H7 (cell line): ENCODE measurements at places on chromosomes 2 and 18.

DNA sequence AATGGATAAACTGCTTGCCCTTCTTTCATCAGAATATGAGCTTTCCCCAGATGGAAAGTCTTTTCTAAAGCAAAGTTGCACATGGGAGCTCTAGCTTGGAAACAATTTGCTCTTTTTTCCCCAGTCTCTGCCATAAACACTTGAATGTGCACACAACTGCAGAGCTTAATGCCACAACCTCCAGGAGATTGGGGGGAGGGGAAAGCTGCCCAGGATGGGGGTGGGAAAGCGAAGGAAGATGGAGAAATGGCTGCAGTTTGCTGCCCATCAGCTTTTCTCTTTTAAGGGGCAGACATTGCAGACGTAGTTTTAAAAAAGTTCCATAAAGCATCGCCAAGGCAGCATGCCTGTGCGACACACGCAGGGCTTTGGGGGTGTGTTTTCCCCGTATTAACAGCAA is 1.5 kb downstream of the ACKR3 start:
- no peak for DNase-seq

DNA sequence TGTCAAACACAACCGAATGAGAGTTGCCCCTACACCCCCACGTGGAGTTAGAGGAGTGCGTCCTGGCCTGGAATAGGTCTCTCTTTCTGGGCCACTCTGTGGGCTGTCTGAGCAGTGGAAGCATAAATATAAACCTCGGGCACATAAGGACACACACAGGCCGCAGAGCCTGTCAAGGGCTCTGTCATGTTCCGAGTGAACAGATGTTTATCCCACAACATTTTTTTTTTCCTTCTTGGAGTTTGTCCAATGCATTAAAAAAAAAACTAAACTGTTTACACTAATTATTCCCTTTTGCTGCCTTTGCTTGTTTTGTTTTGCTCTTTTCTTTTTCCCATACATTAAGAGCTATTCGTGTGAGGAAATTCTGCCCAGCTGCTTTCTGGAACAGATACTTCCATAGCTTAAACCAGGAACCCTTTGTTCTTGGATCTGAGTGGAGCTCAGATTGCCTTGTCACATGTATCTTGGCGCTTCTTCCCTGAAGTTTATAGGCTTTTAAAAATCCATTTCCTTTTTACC is 228.3 kb upstream of the FOSL2 start:
- DNase-seq: no peak

- peak; percentile 33 for DNase-seq
Measured at GRCh38 chr2:182649316-182649715, 66.7 kb upstream of the DNAJC10 start.

GRCh38 chr2:48651158-48651790 is 33.6 kb downstream of the GTF2A1L start:
- no peak for DNase-seq

GRCh38 chr2:227394401-227394800 is 6.7 kb upstream of the SCYGR1 start:
- DNase-seq: no peak

DNA sequence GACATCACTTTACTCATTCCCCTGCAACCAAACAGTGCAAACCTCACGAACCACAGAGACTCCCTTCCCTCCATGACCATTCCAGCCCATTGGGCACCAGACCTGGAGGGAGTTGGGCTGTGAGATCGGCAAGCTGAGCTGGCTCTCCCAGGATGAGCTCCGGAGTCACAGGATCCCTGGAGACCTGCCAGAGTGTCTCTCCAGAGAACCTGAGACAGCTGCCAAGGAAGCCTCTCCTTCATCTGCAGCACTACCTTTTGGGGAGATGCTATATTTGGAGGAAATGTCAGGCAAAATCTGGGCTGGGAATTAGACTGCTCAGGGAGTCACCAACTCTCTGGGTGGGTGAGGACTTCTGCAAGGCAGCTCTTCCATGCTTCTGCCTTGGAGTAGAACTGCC is 417.4 kb downstream of the TNS1 start:
- DNase-seq: no peak

DNA sequence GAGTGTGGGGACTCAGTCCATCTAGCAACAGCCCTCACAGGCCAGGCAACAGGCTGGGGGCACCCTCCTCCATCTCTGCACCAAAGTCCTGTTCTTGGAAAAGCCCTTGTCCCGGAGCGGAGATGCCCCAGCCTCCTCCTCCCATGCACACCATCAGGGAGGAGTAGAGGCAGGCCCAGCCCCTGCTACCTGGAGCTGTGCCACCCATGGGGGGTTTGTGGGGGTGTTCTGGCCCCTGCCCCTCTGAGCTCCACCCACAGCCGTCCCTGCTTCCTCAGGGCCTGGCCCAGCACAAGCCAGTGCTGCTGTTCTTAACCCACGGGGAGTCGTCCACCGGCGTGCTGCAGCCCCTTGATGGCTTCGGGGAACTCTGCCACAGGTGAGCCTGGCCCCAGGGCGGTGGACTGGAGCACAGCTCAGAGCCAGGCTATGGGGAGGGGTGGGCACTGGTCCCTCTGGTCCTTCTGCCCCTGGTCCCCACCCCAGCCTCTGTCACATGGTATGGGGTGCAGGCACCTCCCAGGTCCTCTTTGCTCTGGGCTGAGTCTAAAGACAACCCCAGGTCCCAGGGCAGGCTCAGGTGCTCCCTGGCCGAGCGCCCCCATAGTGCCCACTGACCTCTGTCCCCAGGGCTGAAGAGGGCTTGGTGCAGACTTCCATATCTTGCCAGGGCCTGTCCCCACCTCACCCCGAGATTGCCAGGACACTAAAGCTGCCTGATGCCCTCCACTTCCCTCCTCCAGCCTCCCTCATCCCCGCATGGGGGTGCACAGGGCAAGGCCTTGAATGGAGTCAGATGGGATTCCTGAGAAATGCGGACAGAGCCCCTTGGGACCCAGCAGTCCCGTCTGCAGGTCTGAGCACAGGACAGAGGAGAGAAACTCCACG is 2.7 kb downstream of the AGXT start:
- peak; percentile 54 for DNase-seq

DNA sequence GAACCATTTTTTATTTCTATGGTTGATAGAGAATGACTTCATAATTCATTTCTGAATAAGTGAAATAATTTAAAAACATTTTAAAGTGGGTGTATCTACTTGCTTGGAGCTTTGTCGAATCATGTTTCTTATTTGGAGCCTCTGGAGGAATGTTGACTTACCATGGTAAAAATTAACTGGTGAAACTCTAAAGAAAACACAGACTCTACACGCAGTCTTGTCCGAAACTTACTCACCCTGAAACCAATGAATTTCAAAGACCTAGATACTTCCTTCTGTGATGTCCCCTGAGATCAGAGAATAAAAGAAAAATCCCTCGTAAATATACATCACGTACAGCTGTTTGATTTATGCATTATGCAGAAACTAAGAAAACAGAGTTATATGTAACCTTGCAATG is 665.2 kb upstream of the NRXN1 start:
- DNase-seq: no peak

DNA sequence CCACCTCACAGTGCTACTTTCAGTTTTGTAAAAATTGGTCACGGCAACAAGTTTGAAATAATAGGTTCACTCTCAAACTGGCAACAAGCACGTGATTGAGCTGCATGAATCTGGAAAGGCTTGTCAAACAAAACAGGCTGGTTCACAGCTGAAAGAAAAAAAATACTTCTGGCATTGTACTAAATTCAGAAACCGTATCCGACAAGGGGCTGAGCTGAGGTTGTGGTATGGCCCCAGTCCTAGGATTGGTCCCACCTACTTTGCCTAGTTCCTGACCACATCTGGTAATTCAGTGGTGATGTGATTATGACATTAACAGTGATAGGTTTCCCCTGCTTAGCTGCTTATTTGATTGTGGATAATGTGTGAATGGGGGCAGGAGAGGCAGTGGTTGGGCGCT is 326.5 kb upstream of the THUMPD2 start:
- no peak for DNase-seq

GRCh38 chr2:171742760-171743159 is 55.5 kb downstream of the DYNC1I2 start:
- no peak for DNase-seq
